Activated T-helper 1 cell treated with Interleukin-2 at 50 U/mL for 16 hours (primary cell): ENCODE measurements at places on chromosomes 11 and 22.

- DNase-seq: no peak
These were observed 34.1 kb downstream of the CHRDL2 start for GRCh38 chr11:74696939-74697675.

GRCh38 chr11:22162756-22163155, 30.1 kb upstream of the ANO5 start:
- no peak for DNase-seq

- no peak for DNase-seq
These were observed 2.2 kb downstream of the PPP2R5B start for GRCh38 chr11:64926689-64927088.

DNA sequence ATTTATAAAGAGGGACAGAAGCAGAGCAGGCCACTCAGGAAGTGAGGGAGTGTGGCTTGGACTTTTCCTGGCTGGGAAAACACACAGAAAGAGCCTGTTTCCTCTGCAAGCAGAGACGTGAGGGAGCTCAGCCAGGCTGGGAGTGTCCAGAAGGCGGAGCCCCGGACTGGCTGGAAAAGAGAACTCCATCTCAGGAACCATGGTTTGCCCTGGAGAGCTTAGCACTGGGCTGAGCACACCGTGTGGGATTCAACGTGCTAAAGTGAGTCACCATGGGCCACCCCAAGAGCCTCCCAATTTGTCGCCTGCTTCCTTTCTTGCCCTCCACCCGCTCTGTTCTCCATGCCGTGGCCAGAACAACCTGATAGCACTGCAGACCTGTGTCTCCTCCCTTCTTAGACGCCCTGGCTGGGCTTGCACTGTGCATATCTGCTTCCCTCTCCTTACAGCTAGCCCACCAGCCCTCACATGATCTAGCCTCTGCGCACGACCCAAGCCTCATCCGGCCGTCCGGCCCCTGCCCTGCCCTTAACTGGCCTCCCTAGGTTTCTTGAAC, 51.8 kb downstream of the GALNT18 start:
- no peak for DNase-seq

DNA sequence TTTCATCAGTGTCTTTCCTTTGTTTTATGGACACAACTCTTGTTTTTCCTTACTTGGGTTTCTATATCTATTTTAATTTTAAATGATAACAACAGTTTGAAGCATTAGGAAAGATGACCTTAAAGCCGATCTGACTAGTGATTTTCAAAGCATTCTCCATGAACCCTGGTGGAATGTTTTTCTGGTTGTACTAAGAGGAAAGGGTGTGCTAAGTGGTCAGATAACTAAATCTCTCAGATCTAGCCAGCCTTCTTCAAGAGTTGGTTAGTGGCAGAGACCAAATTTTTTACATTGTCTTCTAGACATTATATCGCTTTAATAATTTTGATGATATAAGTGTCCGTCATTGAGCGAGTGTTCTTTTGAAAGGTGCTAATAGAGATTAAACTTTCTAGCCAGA, 134.4 kb downstream of the METTL15 start:
- no peak for DNase-seq
